ENCODE measurements at places on chromosomes 3 and 15.

DNA sequence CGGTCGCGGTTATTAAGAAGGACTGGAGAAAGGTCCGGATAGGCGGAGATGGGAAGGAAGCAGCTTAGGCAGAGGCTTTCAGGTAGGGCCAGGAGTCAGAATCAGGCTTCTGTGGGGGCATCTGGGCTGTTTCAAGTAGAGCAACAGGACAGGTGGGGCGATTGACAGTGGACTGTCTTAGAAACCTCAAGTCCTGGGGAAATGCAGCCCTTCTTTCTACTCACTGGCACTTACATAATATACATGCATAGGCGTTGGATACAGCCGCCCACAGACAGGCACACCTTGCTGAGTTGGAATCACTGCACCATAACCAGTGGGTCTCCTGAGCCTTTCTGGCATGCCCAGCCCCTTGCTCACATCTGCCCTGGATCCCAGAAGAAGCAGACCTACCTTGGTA is 730 bp downstream of the MYD88 start:
- DNase-seq = no peak

DNA sequence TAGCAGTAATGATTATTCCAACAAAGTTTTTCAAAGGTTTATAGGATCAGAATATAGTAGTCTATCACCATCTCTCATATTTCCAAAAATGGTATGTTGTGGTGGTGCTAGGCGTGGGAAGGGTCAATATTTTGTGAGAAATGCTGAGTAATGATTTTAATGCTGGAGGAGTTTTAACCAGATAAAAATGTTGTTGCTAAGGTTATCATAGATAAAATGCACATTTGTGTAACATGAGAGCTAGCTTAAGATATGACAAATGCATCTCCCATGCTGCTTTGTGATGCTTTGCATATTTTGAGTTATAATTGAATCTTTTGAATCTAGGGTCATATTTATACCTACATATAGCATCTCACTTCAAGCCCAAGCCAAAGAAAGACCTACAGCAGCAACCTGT is 103.9 kb upstream of the ROBO1 start:
- no peak for DNase-seq

GRCh38 chr3:172519740-172520139 is 3.5 kb downstream of the TNFSF10 start:
- DNase-seq = no peak

DNA sequence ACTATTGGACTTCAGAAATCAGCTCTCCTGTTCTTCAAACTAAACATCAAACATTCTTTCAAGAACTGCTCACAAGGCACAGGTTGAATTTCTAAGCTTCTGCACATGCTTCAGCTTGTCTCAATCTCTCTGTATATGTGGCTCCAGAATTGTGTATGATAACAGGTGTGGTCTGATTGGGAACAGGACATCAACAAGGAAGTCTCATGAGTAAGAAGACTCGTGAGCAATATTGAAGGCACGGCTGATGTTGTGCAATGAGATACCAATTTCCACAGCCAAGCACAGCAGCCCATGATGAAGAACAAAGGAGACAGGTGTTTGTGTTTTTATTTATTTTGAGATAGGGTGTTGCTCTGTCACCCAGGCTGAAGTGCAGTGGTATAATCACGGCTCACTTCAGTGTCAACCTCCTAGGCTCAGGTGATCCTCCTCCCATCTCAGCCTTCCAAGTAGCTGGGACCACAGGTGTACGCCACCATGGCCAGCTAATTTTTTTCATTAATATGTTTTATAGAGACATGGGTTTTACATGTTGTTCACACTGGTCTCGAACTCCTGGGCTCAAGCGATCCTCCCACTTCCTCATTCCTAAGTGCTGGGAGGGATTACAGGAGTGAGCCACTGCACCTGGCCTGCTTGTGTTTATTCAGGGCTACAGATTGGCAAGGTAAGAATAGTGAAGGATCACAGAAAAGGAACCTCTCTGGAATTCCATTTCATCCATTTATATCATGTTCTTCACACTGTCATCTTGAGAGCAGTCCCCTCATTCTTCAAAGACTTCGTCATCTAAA is 32.2 kb upstream of the ABHD17C start:
- no peak for DNase-seq

- DNase-seq = no peak
Measured at GRCh38 chr3:54556630-54557029, 371.2 kb downstream of the LRTM1 start.

GRCh38 chr15:66099950-66100671 is 153.4 kb downstream of the MEGF11 start:
- no peak for DNase-seq

DNA sequence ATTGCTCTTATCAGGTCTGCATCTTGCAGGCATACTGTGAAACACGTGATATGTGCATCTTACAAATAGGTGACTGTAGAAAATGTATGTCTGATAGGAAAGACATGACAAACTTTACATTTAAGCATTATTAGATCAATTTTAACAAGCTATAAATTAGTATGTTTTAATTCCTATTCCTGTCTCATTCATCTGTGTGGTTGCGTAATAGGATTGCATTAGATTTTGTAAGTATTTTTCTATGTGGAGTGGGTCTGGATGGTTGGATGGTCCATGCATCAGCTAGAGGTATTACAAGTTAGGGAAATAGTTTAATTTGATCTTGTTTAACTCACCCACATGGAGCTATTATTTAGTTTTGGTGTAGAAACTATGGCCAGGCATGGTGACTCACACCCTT is 18.8 kb downstream of the ASTE1 start:
- DNase-seq = no peak

DNA sequence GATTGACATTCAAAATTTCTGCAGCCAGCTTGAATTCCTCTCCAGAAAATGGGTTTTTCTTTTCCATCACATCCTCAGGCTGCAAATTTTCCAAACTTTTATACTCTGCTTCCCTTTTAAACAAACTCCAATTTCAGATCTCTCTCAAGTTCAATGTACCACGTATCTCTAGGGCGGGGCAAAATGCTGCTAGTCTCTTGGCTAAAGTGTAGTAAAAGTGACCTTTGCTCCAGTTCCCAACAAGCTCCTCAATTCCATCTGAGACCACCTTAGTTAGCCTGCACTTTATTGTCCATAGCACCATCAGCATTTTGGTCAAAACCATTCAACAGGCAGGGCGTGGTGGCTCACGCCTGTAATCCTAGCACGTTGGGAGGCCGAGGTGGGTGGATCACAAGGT is 46.7 kb downstream of the NIPA2 start:
- DNase-seq = no peak

DNA sequence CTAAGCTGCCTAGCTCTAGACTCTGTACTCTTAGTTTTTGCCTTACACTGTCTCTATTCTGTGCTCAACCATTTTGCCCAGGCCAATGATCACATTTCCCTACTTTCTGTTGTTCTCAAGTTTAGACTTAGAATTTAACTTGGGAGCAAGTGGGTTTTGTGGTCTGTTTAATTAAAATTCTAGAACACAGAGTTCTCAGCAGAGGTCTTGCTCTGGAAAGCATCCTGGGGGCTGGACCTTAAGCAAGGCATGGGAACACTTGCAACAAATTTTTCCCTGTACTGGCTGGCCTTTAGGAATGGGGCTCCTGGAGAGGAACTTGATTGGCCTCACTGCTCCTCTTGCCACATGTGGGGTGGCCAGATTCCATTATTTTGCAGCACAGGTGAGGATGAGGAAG is 236.3 kb upstream of the LRTM1 start:
- DNase-seq = no peak

- no peak for DNase-seq
Measured at GRCh38 chr15:27744641-27745040, 354.5 kb downstream of the OCA2 start.

GRCh38 chr3:136914739-136915138 is 43.0 kb upstream of the IL20RB start:
- DNase-seq = no peak

GRCh38 chr15:74233851-74234597 is 2.1 kb upstream of the CCDC33 start:
- no peak for DNase-seq

GRCh38 chr3:112639455-112640225 is 1.3 kb downstream of the CCDC80 start:
- DNase-seq = no peak

DNA sequence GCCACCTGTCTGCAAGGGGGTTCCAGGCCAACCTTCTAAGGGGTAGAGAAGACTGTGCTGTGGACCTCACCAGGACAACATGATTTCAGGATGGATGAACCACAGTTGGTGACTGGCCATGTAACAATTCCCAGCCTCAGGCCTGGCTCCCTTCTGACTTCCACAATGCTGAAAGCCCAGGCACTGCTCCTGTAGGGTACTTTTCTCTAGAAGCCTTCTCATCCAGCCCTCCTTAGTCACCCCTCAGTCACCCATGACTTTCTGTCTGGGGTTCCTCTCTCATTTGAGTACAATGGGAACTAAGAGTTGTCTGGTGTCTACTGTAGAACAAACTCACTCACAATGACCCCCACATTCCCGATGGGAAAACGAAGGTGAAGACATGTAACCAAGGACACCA is 8.6 kb downstream of the ALS2CL start:
- no peak for DNase-seq

DNA sequence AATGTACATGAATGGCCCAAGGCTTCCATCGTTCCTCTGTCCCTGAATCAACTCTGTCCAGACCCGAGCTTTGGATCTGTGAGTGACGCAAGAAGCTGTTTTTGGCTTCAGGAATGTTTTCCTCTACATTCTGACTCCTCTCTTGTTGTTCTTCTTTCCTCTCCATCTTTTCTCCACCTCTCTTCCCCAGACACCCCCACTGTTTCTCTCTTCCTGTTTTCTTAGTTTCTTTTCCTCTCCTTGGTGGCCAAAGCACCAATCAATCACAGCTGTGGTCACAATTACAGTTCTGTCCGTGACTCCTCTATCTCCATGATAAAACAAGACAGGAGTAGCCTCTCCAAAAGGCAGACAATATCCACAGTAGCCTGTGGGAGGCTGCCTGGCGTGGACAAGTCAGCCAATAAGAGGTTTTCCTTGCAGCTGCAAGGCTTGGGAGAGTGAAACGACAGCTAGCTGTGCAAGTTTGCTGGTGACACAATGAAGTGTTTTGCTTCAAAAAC is 4.9 kb upstream of the TMEM212 start:
- DNase-seq = no peak

DNA sequence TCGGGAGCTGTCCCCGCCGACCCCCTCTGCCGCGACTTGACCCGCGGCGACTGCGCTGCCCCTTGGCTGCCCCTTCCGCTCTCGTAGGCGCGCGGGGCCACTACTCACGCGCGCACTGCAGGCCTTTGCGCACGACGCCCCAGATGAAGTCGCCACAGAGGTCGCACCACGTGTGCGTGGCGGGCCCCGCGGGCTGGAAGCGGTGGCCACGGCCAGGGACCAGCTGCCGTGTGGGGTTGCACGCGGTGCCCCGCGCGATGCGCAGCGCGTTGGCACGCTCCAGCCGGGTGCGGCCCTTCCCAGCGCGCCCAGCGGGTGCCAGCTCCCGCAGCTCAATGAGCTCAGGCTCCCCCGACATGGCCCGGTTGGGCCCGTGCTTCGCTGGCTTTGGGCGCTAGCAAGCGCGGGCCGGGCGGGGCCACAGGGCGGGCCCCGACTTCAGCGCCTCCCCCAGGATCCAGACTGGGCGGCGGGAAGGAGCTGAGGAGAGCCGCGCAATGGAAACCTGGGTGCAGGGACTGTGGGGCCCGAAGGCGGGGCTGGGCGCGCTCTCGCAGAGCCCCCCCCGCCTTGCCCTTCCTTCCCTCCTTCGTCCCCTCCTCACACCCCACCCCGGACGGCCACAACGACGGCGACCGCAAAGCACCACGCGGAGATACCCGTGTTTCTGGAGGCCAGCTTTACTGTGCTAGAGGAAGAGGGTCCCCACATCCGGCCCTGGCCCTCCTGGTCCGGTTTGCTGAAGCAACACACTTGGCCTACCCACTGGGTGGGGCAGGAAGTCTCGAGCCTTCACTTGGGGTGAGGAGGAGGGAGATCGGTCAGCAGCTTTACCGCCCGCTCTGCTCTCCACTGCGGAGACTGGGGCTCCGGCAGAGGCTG is at the start of gene RASSF1:
RASSF1 (minus strand) TSS at position 389 of the 882 bp plus-strand sequence; CDS start at position 358, 31 bp downstream.
- peak; percentile 45 for DNase-seq

GRCh38 chr3:129122412-129123011 is 908 bp upstream of the RAB43 start:
- no peak for DNase-seq

GRCh38 chr15:33968224-33968623 is at the start of gene CHRM5:
TSS of gene CHRM5 (plus strand) at chr15:33968497. CDS start at chr15:34062718, 94,221 bp downstream.
- DNase-seq = no peak

GRCh38 chr3:133882986-133883586 is 12.6 kb downstream of the RAB6B start:
- DNase-seq = no peak

- no peak for DNase-seq
Measured at GRCh38 chr3:141388823-141389621, 20.7 kb downstream of the ZBTB38 start.

DNA sequence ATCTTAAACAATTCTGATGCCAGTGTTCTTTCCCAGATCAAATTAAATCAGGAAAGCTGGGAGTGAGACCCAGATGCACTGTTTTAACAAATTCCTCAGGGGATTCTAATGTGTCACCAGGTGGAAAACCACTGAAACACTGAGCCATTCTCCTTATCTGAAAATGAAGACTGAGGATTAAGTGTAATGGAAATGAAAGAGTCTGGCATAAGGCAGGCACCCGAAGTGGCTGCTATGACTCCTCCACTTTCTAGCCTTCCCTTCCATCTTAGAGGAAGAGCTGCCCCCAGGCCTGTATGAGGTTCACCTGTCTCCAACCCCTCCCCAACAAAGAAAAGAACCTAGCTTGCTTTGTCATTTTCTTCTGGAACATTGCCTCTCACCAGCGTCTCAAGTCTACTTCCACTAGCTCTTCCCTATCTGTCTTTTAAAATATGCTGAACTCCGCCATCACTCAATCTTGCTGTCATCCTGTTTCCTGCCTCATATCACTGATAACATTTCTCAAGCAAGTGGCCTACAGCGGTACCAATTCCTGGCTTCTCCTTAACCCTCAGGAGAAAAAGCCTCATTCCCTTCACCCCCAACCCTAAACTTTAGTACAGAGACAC is 13.7 kb upstream of the ABHD2 start:
- no peak for DNase-seq

- no peak for DNase-seq
Measured at GRCh38 chr3:145971186-145971585, 189.8 kb downstream of the PLOD2 start.

DNA sequence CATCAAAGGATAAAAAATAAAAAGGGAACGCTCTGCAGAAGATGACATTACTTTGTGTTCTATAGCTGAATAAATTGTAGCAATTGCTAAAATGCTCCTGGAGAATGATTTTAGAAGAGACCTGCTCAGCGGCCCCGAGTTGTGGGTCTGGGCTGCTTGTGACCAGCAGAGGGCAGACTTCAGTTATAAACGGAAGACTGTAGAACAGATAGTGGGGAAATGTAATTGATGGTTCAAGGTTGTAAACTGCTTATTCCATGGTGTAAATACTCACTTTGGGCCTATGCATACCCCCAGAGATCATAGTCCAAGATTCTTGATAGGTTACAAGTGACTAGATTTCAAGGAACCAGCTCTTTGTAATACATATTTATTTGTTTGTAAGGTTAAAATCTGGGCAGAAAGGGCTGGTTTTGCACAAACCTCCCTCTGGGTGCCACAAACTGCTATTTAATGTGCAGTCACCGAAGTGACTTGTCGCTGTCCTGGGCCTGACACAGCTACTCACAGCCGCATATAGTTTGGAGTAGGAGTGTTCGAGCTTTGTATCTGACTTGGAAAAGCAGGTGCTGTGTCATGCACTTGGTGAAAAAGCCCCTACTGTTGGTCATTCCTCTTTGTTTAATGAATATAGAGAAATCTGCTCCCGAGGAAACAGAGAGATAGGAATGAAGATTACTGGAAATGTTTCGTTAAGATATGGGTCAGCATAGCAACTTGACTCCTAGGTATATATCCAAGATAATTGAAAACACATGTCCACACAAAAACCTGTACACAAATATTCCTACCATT is 34.7 kb upstream of the NDUFB4 start:
- DNase-seq = peak; percentile 49
